ENCODE measurements at places on chromosomes 1 and 21.

GRCh38 chr1:194602184-194602583 lies 1415.8 kb upstream of the B3GALT2 start:
- no peak for DNase-seq

- DNase-seq: peak; percentile 3
Observed at GRCh38 chr1:30416221-30416820, 307.1 kb downstream of the MATN1 start.

DNA sequence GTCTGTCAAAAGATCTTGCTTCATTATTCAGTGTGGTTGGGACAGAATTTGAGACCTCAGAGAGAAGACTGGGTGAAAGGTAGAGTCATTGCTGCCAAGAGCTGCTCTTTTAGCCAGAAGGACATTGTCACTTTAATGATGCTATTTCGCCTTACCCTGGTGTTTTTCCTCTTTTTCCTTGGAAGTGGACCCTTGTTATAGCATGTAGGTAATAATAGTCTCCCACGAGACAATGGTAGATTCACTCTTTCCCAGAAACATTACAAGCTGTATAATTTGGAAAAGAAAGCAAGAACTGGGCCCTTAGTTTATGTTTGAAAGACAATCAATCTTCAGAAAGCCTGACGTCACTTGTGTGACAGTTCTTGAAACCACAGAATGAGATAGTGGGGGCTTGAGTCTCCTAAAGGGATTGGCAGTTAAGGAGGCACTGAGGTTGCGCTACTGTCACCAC lies 3.8 kb downstream of the SERTAD4 start:
- no peak for DNase-seq

GRCh38 chr1:214384373-214385079 lies 103.6 kb downstream of the SMYD2 start:
- DNase-seq: no peak
